Neural crest cell (in vitro differentiated cells): ENCODE measurements at places on chromosomes 6 and 20.

DNA sequence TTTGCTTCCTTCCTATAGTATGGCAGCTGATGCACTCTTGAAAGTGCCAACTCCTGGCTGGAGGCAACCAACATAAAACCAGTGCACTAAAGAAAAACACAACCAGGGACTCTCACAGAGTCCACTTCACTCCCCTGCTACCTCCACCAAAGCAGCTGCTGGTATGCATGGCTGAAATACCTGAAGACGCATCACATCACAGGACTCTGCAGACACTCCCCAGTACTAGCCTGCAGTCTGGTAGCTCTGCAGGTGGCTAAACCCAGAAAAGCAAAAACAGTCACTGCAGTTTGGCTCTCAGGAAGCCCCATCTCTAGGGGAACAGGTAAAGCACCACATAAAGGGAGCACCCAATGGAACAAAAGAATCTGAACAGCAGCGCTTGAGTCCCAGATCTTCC is 473.0 kb upstream of the SPTLC3 start:
- DNase-seq: no peak

DNA sequence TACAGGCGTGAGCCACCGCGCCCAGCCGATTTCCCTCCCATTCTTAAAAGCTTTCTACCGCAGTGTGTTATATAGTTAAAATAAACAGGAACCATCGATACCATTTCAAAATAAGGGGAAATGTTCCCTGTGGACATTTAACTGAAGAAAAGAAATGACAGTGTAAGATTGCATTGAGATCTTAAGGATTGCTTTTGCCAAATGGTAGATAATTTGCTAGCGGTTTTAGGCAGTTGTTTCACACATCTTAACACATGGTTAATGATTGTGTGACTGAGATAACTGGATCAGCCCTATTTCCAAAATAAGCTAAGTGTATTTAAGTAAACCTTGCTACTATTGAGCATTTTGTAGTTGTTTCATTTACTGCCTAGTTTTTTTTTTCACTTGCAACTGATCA is 15.6 kb downstream of the STX16 start:
- no peak for DNase-seq

DNA sequence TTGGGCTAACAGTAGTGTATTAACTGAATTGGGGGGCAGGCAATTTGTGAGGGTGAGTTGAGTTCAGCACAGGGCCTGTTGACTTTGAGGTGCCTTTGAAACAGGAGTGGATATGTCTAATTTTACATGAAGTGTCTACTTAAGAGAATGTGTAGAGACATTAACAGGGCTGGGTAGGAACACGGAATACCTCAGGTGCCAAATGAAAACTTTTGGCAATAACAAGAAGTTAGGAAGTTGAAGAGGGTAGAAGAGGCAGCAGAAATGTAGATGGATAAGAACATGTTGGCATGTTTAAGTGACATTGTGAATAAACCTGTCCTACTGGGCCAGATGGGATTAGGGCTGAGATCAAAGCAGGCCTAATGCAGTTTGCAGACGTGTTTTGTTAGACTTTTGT is 117.0 kb downstream of the SLC16A10 start:
- DNase-seq: no peak

- DNase-seq: peak; percentile 87
Observed at GRCh38 chr6:41442800-41443501, 103.2 kb upstream of the FOXP4 start.

DNA sequence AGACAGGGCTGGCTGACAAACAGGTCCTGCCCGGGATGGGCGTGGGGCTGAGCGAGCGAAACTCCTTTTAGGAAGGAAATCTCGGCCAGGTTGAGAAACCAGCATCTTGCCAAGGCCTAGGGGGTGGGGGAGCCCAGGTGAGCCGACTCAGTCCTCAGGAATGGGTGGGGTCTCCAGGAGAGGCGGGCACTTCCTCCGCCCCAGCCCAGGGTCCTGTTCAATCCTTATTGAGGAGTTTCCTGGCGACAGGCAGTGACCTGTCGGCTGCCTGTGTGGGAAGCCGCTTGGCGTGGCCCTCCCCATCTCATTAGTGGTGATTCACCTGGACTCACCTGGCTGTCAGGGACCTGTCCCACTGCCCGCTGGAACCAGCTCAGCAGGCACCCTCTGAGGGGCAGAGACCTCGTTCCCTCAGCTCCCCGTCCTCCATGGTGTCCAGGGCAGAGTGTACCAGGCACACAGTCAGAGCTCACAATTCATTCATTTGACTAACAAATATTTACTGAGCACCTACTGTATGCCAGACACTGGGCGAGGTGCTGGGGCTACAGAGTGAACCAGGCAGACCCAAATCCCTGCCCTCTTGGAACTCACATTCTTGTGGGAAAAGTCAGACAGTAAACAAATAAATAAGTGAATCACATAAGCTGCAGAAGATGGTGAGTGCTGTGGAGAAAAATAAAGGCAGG is 51.1 kb downstream of the FGD2 start:
- no peak for DNase-seq

GRCh38 chr20:18139832-18140231 is 2.2 kb downstream of the KAT14 start:
- no peak for DNase-seq

GRCh38 chr6:150410399-150410798 is 41.6 kb downstream of the IYD start:
- DNase-seq: no peak

GRCh38 chr20:41276317-41276751 is 41.2 kb downstream of the ZHX3 start:
- no peak for DNase-seq

GRCh38 chr20:25860531-25861150 is 164.0 kb upstream of the ZNF337 start:
- no peak for DNase-seq

GRCh38 chr20:63843778-63844177 is 12.7 kb upstream of the ZBTB46 start:
- no peak for DNase-seq

DNA sequence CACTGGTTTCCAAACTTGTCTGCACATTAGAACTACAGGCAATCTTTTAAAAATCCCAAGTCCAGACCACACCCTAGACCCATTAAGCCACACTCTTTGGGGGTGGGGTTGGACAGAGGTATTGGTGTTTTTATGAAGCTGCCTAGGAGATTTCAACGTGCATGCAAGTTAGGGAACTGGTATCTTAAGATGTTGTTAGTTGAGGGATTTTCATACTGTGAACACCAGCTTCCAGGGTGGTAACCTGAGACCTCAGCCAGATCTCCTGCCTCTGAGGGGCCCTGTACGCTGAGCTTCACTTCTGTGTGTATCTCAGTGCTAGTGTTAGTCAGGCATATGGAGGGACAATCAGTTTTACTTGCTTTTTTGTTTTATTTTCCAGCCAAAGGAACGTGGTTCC is 138.0 kb downstream of the UTRN start:
- no peak for DNase-seq

- DNase-seq: no peak
Observed at GRCh38 chr6:155818698-155819097, 363.1 kb upstream of the NOX3 start.

GRCh38 chr6:139627091-139627490 is 252.6 kb upstream of the CITED2 start:
- no peak for DNase-seq

DNA sequence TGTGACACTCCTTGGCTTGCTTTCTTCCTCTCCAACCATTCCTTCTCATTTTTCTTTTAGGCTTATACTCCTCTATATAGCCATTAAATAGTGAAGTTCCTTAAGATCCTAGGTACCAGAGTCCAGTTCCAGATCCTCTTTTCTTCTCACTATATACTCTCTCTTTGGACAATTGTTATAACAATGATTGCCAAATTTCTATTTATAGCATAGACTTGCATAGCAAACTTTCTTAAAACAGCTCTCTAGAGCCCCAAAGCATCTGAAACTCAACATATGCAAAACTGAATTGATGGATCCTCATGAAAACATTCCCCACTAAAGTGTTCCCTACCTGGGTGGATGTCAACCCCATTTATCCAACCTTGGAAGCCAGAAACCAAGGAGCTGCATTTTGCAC is 13.4 kb downstream of the PHIP start:
- DNase-seq: no peak

- no peak for DNase-seq
Observed at GRCh38 chr6:161199850-161200249, 74.0 kb downstream of the AGPAT4 start.

DNA sequence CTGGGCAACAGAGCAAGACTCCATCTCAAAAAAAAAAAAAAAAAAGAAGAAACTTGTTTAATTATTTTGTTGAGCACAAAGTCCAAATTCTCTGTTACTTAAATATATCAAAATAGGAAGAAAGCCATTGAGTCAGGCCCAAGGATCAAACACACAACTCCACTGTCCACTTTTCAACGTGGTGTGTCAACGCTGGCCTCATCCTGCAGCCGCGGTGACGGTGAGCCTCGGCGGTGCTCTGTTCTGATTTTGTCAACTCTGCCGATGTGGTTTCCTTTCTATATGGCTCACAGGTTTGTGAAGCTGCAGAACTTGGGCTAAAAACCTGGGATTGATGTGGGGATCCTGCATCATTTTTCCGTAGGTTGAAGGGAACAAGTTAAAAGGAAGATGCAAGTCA is 3.2 kb upstream of the SMOC2 start:
- no peak for DNase-seq

GRCh38 chr20:38229376-38230252 is 30.9 kb downstream of the KIAA1755 start:
- peak; percentile 50 for DNase-seq

DNA sequence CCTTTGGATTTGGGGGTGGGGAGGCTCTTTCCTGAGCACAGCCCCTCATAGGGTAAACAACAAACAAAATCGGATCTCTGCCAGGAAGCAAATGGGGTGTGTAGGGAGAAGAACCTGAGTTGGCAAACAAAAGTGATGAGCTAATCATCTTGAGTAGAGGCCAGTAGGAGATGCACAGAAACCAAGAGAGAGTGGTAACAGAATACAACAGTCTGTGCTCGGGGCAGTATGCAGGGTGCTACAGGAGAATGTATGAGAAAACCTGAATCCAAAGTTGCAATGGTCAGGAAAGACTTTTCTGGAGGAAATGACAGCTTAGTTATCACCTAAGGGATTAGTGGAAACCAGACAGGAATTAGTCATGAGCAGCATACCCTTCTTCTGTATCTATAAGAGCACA is 177.8 kb downstream of the CDKAL1 start:
- DNase-seq: no peak

DNA sequence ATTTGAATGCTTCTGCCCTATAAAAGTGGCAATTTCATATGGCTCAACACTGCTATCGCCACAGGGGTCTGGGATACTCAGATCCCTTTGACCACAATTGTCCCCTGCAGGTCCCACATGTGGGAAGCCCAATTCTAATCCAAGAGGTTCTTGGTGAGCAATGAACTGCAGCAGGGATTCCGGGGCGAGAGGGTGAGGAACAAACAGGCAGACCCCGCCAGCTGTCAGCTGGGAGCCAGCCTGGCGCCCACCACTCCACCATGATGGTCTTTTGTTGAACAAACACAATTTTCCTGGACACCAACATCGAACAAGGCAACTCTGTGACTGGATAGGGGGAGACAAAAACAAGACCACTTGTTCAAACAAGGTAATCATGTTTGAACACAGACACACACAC is 80.5 kb downstream of the TMEM242 start:
- no peak for DNase-seq

- no peak for DNase-seq
Observed at GRCh38 chr20:62809530-62810428, 5.1 kb downstream of the OGFR start.

DNA sequence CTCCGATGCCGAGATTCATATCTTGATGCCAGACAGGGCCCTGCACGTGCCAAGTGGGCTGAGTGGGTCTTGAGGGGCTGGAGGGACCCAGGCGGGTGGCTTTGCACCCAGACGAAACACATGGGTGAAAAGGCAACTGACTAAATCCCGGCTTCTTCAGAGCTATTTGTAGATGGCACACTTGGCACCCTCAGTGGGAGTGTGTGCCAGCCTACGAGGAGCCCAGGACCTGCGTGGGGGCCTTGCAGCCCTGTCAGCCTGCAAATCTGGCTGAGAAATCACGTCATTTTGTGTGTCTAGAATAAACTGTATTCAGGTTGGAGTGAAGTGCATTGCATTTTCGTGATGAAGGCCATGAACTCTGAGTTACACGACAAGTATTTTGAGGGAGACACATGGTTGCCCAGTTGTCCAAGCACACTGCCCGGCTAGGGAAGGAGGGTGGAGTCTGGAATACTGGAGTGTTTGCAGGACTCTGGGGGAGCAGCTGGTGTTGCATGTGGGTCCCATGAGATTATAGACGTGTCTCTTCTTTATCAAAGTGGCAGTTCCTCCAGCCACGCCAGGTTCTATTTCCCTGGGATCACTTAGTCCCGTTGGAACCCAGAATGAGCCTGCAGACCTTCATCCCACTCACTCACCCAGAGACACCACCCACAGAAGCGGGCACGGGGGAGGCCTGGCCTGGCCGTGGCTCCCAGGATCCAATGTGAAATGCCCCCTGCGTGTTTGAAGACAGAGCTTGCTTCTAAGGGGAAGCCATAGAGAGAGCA is 60.2 kb downstream of the DLL1 start:
- DNase-seq: no peak

- peak; percentile 68 for DNase-seq
Observed at GRCh38 chr6:164085091-164086075, 670.9 kb downstream of the QKI start.

DNA sequence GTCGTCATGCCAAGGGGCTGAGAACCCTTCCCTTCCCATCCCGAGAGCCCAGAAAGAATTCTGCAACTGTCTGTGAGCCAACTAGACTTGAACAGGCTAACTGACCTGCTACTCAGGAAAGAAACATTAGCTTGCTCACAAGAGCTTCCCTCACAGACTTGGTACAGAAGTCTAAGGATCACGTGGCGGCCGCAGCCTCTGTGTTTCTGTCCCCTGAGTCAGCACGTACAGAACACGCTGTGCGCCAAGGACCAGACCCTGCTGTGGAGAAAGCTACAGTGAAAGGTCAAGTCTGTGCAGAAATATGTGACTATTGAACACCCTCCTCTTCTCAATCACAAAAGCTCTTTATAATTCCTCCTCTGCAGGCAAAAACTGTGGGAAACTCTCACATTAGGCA is 151.3 kb upstream of the QKI start:
- DNase-seq: no peak

- DNase-seq: no peak
Observed at GRCh38 chr6:34301408-34301807, 52.6 kb upstream of the SMIM29 start.

GRCh38 chr20:46169245-46170171 is 51.4 kb downstream of the CD40 start:
- DNase-seq: no peak

GRCh38 chr6:47729457-47729856 is 31.1 kb downstream of the ADGRF4 start:
- no peak for DNase-seq

DNA sequence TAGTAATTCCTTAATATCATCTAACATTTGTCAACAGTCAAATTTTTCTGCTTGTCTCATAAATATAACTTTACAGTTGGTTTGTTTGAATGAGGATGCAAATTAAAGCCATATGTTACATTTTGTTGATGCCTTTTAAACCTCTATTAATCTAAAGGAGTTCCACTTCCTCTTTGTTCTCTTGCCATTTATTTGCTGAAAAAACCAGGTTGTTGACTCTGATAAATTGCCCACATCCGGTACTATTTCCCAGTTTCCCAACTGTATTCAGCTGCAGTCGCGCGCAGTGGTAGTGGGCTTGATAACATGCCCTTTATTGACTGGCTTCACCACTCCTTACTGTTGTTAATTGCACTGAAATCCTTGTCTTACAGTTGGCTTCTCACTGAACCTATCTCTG is 32.8 kb upstream of the SIRPB2 start:
- DNase-seq: no peak
